ENCODE measurements at places on chromosomes 3 and 15. TPM values are rescaled to one million over a fixed set of nuclear protein-coding genes. Genes with fewer than 3 reads are reported as not detected.

GRCh38 chr3:98172621-98173020 lies 6.1 kb downstream of the OR5H15 start:
- DNase-seq: no peak

GRCh38 chr3:180070925-180071324 lies 34.2 kb upstream of the PEX5L start:
- DNase-seq: no peak

ACKR2 gene
- 1.5 TPM for total RNA-seq

B2M gene
- total RNA-seq: 1,002 TPM

ECE2 gene
- total RNA-seq: not detected
